ENCODE measurements at places on chromosomes 7 and 10.

GRCh38 chr7:63065684-63066083 is 933.0 kb upstream of the ZNF722 start:
- DNase-seq: no peak

- no peak for DNase-seq
Observed at GRCh38 chr7:67696878-67697277, 700.2 kb downstream of the TYW1 start.

- DNase-seq: no peak
Observed at GRCh38 chr10:74153123-74153522, 2.1 kb downstream of the ADK start.

DNA sequence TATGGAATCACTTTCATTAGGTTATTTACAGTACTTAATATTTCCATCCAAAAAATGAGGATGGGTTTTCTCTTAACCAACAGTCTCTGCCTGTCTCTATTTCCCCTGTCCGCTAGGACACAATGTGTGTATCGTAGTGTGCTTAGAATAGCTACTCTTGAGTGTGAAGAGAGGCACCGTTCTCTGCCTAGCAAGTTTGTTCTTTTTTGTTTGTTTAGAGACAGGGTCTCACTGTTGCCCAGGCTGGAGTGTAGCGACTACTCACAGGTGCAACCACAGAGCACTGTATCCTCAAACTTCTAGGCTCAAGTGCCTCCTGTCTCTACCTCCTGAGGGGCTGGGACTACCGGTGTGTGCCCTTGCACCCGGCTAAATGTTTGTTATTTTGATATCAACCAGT is 121.9 kb downstream of the ANK3 start:
- no peak for DNase-seq

DNA sequence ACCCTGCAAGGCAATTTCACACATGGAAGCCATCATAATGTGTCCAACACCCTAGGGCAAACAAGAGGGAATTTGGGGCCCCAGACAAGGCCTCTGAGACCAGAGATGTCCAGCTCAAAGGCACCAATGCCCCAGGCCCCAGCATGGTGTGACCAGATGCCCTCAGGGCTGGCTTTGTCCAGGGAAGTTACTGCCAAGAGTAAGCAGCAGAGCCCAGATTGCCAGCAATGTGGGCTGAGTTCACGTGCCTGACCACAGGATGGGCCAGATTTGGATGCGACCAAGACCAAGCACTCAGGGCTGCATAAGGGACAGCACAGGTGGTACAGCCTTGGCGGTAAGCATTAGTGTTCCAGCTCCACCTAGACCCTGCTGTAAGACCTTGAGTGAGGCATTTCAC is 12.7 kb downstream of the MYOF start:
- no peak for DNase-seq

DNA sequence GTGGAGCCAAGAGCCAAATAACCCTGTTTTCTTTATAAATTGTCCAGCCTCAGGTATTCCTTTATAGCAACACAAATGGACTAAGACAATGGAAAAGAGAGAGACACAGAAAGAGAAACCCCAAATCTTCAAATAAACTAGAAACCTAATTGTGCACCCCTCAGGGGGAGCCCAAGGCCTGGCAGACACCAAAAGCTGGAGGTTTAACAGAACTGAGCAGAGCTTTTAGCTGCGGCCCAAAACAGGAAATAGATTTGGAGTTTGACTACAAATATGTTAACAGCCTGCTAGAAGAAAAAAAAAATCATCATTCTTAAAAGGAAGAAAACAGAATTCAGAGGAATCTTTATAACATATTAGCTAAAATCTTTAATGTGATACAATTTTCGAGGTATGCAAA is 1135.0 kb downstream of the GATA3 start:
- no peak for DNase-seq

- DNase-seq: no peak
Observed at GRCh38 chr7:26580711-26581110, 283.7 kb downstream of the SKAP2 start.

DNA sequence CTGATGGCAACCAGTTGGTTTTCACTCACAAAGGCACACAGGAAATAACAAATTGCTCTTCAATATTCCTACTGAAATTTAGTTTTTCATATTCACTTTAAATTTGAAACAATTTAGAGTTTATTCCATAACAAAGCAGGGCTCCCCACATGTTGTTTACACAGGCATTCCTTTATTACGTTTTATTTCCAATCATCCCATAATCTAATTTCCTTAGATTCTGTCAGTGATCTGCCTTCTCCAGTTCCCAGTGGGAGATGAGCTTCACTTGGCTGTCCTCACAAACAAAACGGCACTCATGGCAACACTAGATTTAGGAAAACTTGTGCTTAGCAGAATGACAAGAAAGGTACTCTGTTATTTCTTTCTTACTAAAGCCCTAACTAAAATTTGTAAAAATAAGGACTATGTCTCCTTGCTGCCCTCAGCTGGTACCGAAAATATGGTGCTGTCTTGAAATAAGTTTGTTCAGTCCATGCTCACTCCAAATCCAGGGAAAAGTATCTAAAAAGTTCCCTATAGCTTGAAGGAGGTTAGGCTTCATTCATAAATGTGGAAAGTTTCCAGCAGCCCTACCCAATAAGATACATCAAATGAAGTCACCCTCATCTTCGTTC is 23.0 kb downstream of the PHYH start:
- peak; percentile 17 for DNase-seq

GRCh38 chr7:99734987-99735386 is at the start of gene CYP3A7:
TSS of gene CYP3A7 (minus strand) at chr7:99735196. CDS start at chr7:99735093, 103 bp downstream.
- no peak for DNase-seq

GRCh38 chr10:88687853-88688467 is 18.1 kb upstream of the LIPK start:
- peak; percentile 29 for DNase-seq
